ENCODE measurements at places on chromosomes 12 and 14.
A peak's percentile ranks its signal among the peaks of the same experiment; 100 is the strongest.

DNA sequence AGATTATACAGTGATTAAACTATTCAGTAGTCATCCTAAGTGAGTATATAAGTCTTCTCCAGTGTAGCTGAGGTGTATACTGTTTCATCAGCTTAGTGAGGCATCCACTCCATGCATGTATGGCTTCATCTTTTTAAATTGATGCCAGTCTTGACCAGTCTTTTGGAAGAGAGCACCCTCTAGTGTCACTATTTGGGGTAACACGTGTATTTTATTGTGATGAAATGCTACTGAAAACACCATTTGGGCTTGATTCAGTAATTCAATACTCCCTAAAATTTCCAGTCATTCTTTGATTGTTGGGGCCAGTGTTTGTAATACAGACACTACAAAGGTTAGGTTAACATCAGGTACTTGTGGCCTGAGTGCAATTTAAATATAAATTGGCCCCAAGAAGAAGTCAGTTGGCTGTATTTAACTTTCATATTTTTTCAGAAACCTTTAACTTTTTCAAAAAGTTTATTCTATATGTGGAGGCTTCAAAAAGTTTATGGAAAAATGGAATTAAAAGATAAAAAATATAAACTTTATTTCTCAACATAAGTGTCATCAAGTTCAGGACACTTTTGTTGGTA, 35.3 kb downstream of the MIPOL1 start:
- DNase-seq: no peak

DNA sequence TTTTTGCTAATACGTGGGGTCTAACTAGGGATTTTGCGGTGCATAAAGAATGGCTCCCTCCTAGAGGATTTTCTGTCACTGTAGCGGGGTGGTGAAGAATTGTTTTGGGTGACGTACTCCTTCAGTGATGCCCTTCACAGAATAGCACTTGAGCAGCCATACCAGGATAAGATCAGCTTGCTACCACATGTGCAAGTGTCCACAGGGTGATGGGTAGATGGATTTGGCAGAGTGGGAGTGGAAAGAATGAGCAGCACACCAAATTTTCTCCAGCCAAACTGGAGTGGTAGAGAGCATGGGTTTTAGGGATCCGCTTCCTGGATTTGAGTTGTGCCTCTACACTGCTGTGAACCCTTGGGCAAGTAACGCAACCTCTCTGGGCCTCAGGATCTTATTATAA, 2.3 kb downstream of the TCP11L2 start:
- DNase-seq: no peak

DNA sequence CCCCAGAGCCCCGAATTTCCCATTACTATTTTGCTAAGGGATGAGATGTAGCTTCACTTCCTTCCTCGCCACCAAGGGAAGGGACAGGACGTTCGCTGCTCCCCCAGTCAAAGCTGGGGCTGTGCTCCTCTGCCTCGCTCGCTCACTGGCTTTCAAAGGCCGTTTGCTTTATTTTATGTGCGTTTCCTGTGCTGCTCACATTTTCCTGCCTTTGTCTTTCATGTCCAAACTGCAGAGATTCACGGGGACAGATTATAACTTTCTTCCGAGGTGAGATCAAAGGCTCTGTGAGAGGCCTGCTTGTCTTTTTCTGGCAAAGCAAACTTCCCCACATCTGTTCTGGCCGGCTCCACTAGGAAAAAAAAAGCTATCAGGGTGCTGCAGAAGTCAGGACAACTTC, 76.0 kb upstream of the FZD10 start:
- no peak for DNase-seq

- peak; percentile 95 for DNase-seq
Observed at GRCh38 chr14:93977790-93978581, 1.6 kb upstream of the ASB2 start.

DNA sequence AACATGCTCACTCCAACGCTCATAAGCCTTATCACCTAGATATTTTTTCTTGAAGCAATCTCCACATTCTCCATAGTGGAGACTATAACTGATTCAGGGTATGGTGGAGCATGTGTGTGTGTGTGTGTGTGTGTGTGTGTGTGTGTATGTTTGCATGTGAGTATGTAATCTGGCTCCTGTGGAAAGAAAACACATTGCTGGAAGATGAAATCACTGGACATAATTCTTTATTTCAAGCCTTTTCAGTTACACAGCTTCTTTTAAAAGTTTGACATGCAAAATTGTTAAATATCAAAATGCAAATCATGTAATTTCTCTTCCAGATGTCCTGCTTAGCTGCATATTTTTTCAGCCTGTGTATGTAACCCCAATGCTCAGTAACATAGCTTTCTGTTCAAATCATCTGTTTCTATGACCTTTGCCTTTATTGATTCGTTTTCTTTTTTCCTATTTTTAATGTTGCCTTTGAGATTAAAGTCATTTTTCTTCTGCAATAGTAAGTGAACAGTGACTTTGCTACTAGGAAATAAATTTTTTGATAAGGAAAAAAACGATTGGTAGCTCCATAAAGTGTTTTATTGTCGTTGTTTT, 80.5 kb upstream of the BTG1 start:
- DNase-seq: no peak

DNA sequence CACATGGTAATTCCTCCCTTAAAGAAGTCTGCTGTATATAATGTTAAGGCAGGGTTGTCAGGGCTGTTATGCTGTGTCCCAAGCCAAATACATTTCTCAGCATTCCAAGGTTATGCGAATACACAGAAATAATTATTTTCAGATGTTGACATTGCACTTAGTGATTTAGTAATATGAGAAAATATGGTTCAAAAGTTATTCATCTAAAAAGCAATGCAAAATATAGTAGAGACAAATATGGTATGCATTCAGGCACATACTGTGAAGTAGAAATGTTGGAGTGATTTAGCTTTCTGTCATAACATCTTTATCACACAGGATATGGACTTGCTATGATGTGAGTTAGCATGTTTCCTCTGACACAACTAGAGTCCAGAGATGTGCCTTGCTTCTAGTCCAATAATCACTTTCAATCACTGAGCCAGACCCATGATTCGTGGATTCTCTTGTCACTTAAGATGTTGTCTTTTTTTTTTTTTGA, 70.0 kb downstream of the PDE3A start:
- no peak for DNase-seq

DNA sequence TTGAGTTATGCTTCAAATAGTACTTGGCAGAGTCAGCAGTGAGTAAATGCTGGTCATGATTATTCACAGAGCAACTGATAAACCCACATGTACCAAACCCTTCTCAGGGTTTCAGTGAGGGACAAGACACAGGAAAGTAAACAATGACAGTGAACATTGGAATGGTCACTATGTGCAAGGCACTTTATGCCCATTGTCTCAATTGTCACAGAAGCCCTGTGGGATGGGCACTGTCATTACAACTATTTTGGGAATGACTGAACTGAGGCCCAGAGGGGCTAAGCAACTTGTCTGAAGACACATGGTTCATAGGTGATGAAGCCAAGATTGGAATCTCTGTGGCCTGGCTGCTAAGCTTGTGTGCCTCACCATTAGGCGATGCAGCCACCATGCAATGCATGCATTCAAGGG, 238.5 kb downstream of the RBM19 start:
- DNase-seq: no peak
